ENCODE measurements at places on chromosomes 4 and X.

GRCh38 chr4:38560340-38560739 is 103.7 kb upstream of the KLF3 start:
- no peak for DNase-seq

- no peak for DNase-seq
These were observed 153.5 kb downstream of the MGST2 start for GRCh38 chr4:139819082-139819481.

GRCh38 chr4:99815597-99816011 is 1.0 kb upstream of the DAPP1 start:
- no peak for DNase-seq

- no peak for DNase-seq
These were observed 31.3 kb downstream of the CXCL13 start for GRCh38 chr4:77636902-77637301.

DNA sequence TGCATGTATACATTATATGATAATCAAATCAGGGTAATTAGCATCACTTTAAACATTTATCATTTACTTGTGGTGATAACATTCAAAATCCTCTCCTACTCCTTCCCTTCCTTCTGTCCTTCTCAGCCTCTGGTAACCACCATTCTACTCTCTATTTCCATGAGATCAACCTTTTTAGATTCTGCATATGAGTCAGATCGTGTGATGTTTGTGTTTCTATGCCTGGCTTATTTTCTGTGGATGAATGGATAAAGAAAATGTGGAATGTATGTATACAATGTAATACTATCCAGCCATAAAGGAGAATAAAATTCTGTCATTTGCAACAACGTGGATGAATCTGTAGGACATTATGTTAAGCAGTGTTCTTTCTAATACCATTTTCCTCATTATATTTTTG is 123.9 kb downstream of the NAA11 start:
- no peak for DNase-seq

GRCh38 chr4:29853833-29854232 is 866.3 kb upstream of the PCDH7 start:
- no peak for DNase-seq

GRCh38 chr4:88600176-88600838 is 8.0 kb downstream of the HERC3 start:
- no peak for DNase-seq

- DNase-seq: no peak
These were observed 56.3 kb downstream of the ATP8A1 start for GRCh38 chr4:42600578-42600977.

DNA sequence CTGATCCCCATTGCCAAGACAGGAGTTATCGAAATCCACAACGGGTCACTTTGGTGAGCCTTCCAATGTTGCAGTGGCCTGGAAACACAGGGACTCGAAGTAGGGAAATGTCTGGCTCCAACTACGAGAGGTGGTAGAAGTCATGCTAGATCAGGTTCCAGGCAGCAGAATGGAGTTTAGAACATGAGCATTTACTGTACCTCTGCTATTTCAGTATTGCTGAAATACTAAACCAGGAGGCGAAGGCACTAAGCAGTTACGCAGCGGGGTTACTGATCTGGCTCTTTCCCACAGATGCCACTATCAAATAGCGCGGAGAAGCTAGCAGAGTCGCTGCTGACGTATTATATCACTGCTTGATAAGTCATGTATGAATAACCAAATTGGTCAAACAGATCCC is 56.3 kb downstream of the PTCHD1 start:
- DNase-seq: no peak

GRCh38 chr4:177952723-177953122 is 510.5 kb upstream of the AGA start:
- no peak for DNase-seq

GRCh38 chrX:129697204-129697829 is 41.5 kb upstream of the XPNPEP2 start:
- no peak for DNase-seq

- DNase-seq: no peak
These were observed 56.2 kb downstream of the TRIML1 start for GRCh38 chr4:188195389-188195985.

GRCh38 chr4:1360423-1361283 is 13.6 kb downstream of the UVSSA start:
- no peak for DNase-seq

DNA sequence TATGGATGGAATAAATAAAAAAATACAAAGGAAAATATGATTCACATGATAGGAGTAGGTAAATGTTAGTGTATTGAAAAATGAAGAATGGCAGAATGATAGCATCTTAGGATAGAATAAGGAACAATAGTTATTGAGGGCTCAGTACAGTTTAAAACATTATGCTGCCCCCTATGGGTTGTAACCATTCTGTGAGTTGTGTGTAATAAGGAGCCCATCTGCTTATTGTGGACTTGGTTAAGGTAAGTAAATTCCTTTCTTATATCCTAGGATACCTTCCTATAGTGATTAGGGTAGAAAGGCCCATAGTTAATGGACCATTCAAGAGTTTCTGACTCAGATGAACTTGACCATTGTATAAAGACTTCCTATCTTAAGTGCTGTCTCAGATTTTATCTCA is 195.8 kb downstream of the PDHA2 start:
- DNase-seq: no peak

- no peak for DNase-seq
These were observed at the start of gene FGF2 for GRCh38 chr4:122826553-122827257. TSS of gene FGF2 (plus strand) at chr4:122826831. CDS start at chr4:122827175, 344 bp downstream.

DNA sequence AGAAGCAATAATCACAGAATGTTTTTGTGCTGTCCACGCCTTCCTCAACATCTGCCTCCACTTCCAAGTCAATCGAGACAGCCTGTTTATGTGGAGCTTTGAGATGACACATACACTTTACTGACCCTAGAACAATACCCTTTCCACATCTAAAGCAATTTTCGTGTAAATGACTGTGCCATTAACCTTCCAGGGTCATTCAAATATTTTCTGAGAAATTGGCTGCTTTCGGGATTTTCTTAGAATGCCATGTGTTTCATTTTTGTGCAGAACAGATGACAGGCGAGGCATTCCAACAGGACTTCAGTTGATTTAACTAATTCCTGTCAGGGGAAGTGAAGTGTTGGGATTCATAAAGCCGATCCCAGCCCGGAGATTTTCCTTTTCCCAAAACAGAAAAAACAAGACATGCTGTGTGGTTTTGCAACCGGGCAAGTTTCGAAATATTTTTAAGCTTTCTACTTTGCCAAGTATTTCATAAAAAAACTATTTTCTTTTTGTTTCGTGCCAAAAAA is 73.9 kb downstream of the SORBS2 start:
- no peak for DNase-seq

- DNase-seq: no peak
These were observed 87.1 kb downstream of the UBE2K start for GRCh38 chr4:39785083-39785482.

DNA sequence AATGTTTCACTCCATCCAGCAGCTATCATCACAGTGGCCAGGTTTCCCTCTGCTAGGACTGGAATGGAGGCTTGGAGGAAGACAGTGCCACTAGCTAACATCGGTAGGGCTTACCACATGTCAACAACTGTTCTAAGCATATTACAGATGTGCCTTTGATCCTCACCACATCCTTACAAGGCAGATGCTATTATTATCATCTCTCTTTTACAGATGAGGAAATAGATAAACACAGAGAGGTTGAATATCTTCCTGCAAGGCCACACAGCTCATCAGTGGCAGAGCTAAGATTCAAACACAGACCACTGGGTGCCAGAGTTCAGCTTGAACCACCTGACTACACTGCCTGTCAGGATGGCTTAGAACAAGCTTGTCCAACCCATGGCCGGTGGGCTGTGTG is 47.4 kb downstream of the MAMLD1 start:
- DNase-seq: no peak

DNA sequence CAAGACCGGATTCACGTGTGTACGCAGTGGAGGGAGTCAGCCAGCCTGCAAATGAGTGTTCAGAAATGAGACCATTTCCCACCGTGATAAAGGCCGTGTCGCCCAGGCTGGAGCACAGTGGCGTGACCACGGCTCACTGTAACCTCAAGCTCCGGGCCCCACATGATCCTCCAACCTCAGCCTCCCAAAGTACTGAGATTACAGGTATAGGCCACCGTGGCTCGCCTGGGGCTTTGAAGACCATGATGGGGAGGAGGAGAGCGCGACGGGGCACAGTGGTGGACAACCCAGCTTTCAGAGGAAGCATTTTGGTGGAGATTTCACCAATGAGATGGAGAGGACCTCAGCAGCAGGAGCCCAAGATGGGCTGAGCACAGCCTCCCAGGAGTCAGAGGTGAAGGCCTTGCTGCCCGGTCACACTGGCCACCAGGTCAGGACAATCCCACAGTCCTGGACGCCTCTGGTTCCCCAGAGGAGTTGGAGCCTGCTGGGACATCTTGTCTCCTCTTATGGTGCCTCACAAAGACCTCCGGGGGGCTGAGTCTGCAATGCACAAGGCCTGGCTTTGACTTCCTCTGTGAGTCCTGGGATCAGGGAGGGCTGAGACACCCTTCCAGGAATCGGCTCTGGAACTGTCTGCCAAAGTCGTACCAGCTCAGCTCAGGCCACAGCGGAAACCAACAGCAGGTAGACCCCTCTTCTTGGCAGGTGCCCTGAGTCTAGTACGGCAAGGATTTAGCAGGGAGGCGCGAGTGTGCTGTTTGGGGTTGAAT is 22.4 kb upstream of the MXD4 start:
- no peak for DNase-seq

DNA sequence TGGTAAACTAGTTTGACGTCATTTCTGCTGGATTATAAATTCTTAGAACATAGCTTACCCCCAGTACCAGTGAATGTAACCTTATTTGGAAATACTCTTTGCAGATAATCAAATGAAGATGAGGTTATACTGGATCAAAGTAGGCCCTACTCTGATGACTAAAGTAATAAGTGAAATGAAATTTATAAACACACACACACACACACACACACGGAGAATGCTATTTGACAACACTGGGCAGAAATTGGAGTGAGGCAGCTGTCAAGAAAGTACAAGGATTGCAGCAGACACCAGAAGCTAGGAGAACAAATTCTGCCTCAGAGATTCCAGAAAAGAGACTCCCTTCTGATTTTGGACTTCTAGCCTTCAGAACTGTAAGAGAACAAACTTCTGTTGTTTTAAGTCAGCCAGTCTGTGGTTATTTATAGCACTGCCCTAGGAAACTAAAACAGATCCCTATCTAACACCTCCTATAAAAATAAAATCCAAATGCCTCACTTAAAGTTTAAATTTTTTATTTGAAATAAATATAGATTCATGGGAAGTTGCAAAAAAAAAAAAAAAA is 448.6 kb downstream of the PCDH18 start:
- DNase-seq: no peak

- no peak for DNase-seq
These were observed 20.9 kb downstream of the HMGB3 start for GRCh38 chrX:151004085-151004484.

DNA sequence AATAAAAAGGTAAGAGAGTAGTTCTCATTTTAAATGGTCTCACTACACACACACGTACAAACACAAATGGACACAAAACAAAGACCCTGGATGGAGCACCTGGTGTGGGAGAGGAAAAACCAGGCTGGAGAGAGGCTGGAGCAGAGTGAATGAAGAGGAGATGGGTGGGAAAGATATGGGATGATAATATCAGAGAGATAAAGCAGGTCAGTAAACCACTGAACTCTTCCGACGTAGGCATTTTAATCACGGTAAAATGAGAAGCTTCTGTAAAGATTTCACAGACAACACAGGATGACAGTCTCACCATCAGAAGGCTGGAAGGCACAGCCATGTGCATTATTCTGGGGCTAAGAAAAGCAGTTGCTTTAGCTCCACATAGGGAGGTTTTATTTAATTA is 532.8 kb downstream of the KCNIP4 start:
- no peak for DNase-seq

All from stimulated activated CD4-positive, alpha-beta T cell treated with anti-CD3 and anti-CD28 coated beads, Interleukin-15, amount 100 ng/mL, for 48 hours (primary cell).